ENCODE measurements at places on chromosomes 2 and 18.

DNA sequence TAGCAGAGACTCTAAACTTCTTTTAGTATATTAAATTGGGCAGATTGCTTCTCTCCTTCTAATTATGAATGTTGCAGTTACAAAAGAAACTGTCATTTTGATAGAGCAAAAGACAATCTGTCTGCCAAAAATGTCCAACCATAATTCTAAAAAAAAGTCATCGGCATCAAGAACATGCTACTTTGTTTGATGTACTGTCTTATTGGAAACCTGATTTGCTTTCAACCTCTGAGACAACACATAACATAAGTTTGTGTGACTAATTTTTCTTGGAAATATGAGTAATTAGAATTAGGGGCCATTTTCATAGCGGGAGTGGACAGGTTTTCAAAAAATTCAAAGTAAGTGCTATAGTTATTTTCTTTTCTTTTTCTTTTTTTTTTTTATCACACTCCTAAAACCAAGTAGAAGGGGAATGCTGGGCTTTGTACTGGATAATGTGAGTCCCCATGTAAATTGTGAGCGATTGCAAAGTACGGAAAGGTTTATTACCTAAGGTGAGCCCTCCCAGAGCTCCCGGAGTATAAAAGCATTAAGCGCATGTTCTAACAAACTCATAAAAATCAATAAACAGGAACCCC, 59.1 kb downstream of the ZEB2 start:
- no peak for DNase-seq

GRCh38 chr2:210230518-210230917, 5.3 kb upstream of the ACADL start:
- no peak for DNase-seq

DNA sequence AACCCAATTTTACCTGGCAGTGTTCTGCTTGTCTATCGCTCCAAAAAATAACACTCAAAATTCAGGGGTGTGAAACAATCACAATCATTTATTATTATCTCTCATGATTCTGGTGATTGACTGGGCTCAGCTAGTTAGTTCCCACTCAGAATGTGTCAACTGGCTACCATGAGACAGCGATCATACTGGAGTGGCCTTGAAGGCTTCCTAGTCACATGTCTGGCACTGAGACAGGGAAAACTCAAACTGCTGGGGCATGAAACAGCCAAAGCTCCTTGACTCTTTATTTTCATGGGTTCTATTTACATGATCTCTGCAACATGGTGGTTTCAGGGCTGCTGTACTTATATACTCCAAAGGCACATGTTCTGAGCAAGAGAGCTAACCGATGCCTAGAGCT, 6.2 kb upstream of the ANXA4 start:
- DNase-seq = no peak

DNA sequence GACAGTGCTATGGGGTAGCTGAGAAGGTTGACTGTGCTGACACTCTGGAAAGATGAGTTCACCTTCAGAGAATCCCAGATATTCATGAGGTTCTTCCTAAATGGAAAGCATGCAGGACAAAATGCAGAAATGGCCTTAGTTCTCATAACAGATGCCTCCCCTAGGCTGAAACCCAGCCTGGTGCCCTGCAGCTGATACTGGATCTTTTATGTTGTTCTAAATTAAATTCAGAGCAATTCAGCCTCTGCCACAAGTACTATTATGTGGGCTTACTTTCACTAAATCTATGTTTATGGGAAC, 172.0 kb upstream of the SERPINE2 start:
- DNase-seq = no peak

- no peak for DNase-seq
Measured at GRCh38 chr18:250685-251084, 17.2 kb downstream of the THOC1 start.

DNA sequence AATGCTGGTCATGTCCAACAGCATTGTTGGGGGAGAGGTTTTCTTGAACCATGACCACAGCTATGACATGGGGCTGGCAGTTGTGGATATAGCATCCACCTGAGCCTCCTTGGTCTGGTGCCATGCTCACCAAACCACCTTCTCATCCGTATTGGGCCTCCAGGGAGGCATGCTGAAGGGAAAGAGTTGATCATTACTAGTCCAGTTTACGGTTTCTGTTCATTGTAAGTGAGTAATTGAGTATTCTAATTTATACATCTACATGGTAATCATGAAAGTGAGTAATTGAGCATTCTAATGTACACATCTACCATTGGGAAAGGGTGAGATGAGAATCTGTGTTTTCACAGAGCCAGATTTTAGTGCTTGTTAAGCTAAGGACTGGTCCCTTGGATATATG, 6.8 kb downstream of the TMEM87B start:
- DNase-seq = no peak

- DNase-seq = no peak
Measured at GRCh38 chr18:24170360-24170759, 31.5 kb downstream of the CABYR start.

DNA sequence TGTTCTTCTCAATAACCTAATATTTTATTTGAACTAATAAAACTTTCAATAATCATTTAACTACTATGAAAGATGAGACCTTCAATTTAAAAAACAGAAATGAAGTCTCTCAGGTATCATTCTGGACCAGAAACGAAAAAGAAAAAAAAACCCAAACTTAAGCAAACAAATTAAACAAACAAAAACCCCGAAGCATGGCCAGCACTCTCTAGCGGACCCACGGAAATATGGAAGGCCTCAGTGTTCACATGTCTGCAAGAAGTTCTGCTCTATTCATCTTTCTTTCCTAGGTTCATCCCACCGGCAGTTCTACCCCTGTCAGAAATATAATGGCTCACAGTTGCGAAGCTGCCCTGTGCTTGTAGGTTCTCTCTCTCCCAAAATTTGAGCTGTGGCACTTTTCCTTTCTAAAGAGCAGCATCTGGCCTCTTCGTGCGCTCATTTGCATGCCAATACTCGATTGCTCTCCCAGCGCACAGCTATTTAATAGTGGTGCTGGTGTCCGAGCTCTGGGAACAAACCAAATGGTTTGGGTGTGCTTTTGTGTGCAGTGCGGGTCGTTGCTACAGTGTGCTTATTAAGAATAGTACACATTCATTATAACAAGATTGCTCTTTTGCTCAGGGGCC, 129.0 kb upstream of the ZEB2 start:
- no peak for DNase-seq

Data from aorta (tissue), 5 donors.